Stimulated activated CD4-positive, alpha-beta T cell treated with anti-CD3 and anti-CD28 coated beads, Interleukin-2, amount 100 ng/mL, for 48 hours (primary cell): ENCODE measurements at places on chromosomes 1 and 21.
A peak's percentile ranks its signal among the peaks of the same experiment; 100 is the strongest.

DNA sequence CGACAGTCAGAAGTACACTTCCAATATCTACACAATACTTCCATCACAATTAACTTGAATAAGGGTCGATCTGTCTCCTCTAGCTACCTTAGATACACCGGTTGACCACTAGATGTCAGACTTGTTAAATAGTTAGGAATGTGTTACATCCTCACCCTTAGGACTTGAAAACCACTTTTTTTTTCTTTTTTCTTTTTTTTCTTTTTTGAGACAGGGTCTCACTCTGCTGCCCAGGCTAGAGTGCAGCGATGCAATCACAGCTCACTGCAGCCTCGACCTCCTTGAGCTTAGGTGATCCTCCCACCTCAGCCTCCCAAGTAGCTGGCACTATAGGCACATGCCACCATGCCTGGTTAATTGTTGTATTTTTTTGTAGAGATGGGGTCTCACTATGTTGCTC is 120.4 kb upstream of the GREM2 start:
- DNase-seq = no peak

DNA sequence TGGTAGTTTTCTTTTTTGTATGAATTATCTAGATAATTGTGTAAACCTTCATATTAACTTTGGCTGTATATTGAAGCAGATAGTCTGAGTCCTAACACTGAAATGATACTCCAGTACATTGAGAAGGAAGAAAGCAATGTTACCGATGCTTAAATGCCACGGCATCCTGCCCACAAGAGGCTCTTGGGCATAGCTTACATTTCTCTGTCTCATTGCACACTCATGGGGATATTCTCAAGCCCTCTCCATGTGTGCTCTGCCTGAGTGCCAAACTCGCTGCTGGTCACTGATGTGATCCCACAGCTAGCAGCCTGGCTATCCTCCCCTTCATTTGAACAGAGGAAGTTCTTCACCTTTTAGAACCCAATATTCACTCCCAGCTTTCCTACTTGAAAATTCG is 179.4 kb downstream of the TGFB2 start:
- DNase-seq = no peak

DNA sequence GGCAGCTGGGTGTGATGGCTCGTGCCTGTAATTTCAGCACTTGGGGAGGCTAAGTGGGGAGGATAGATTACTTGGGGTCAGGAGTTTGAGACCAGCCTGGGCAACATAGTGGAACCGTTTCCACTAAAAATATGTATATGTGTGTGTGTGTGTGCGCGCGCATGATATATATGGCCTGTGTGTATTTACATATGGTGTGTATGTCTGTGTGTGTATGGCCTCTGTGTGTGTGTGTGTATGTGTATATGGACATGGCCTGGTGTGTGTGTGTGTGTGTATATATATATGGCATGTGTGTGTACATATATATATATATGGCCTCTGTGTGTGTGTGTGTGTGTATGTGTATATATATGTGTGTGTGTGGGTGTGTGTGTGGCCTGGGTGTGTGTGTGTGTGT is 16.0 kb upstream of the SLC2A7 start:
- DNase-seq = no peak

GRCh38 chr1:78490861-78491450 is at the start of gene PTGFR:
Gene PTGFR (plus strand): TSS chr1:78490974. CDS start chr1:78492744, 1,770 bp downstream.
- no peak for DNase-seq

DNA sequence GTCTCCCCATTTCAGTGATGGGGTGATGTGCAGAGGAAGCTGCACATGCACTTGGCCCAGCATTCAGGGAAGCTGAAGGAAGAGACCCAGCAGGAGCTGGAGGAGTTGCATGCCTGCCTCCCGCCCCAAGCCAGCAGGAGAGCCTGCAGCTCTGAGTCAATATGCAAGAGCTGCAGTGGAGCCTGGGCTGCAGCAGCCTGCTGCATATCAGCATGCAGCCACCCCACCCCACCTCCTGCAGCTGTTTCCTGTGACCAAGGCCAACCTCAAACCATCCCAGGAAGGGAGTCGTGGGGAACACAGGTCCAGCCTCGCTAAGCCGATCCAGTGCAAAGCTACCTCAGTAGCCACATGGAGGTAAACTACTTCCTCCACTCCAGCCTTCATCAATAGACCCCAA is 18.9 kb downstream of the AGT start:
- DNase-seq = no peak

GRCh38 chr21:46457801-46458314 is 833 bp upstream of the DIP2A start:
- DNase-seq = peak; percentile 22

DNA sequence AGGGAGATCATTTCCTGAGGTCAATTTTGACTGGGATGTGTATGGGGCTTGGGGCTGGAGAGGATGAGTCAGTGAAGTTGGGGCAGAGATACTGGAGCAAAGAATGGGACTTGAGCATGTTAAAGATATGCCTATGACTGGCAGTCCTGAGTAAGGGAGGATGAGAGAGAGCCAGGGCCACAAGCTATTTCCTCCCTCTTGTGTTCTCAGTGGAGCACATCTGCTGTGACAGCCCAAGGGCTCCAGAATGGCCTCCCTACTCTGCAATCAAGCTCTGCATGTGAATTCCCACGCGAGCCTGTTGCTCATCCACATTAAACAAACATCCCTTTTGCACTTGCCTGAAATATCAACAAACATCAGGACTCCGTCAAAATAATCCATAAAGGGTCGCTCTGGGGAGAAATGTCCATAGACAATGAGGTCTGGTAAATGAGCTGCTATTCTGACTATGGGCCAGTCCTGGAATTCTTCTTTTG is 9.2 kb downstream of the ADCY10 start:
- no peak for DNase-seq

DNA sequence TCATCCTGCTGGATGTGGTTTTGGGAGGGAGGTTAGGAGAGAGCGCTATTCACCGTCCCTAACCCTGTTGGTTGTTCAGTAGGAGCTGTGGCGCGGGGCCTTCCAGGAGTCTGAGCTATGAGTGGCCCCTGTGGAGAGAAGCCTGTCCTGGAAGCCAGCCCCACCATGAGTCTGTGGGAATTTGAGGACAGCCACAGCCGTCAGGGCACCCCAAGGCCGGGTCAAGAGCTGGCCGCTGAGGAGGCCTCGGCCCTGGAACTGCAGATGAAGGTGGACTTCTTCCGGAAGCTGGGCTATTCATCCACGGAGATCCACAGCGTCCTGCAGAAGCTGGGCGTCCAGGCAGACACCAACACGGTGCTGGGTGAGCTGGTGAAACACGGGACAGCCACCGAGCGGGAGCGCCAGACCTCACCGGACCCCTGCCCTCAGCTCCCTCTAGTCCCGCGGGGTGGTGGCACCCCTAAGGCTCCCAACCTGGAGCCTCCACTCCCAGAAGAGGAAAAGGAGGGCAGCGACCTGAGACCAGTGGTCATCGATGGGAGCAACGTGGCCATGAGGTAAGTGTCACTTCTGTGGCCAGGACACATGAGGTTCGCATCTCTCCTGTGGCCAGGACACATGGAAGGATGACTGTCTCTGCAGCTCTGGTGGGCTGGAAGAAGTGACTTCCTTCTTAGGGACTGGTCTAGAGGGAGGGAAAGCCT is 1.2 kb downstream of the ZC3H12A start:
- no peak for DNase-seq

DNA sequence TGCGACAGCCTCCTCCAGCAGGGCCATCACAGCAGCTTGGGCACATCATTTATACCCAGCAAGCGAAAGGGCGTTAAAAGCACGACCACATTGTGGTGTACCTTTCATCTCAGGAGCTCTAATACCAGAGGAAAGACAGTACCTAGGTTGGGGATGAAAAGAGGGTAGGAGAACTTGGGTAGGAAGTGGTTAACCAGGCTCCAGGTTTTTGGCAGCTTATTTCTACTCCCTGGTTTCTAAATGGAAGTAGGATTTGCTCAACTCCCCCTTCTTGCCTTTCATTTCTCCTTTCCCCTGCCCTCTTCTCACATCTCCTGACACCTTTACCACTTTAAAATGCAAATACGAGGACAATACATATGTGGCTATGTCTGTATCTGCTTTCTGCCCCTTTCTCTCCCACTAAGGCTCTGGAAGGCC is 30.2 kb downstream of the FAM177B start:
- DNase-seq = no peak

- DNase-seq = no peak
Measured at GRCh38 chr1:214236477-214236876, 44.5 kb upstream of the SMYD2 start.

DNA sequence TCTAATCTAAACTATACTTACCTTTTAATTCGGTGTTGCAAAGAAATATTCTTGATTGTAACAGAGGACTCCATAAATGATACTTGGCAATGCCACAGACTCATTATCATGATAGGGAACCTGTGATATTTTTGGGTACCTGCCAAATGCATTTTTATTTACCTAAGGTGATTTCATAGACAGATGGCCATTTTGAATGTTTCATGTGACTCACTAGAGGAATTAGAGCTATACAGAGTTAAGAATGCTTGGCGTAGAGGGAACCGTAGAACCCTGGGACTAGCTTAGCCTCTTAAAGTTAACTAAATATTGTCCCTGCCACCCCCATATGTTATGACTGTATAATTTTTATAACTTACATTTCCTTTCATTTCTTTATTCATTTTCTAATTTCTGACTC is 136.1 kb downstream of the DISP1 start:
- DNase-seq = no peak

DNA sequence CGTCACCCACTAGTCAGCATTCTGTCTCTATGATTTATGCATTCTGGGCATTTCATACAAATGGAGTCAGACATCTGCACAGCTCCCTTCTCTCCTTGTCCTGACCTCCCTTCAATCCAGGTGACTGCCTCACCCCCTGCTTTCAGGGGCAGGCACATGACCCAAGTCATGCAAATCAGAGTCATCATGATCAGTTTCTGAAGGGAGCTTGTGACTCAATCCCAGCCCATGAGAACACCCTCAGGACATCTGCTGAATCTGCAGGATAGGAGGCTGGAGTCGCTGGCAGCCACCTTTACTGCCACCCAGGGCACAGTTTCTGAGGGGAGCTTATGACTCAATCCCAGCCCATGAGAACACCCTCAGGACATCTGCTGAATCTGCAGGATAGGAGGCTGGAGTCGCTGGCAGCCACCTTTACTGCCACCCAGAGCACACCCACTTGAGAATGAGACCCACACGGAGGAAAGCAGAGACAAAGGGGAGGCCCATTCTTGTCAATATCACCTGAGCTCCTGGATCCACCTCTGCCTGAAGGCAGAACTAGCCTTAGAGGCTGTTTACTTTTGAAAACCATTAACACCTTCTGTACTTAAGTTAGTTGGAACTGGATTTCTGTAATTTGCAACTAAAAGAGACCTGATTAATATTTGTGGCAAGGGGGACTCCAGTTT is 62.3 kb upstream of the SLC25A33 start:
- no peak for DNase-seq

DNA sequence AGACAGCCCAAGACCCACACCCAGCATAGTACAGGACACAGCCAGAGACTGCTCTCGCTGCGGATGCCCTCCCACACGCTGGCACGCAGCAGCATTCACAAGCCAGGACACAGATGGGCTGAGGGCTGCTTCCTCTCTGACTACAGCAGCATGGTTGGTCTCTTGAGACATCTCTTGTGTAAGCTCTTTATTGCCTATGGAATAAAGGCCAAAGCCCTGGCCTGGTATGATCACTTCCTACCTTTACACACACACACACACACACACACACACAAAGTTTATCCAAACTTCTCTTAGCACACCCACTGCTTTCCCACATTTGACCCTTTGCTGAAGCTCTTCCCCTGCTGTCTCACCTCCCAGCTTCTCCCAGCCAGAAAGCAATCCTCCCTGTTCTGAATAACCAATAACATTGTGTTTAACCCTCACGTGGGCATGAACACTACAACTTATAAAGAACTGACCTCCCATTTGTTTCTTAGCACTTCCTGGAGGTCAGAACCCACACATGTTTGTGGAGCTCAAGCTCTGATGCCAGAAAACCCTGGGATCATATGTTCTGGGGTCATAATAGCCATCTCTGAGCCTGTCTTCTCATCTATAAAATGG is 1.2 kb upstream of the LUZP1 start:
- DNase-seq = no peak

GRCh38 chr1:228136901-228137300 is 3.2 kb upstream of the GUK1 start:
- DNase-seq = no peak

GRCh38 chr1:169882039-169882511 is 11.6 kb downstream of the SCYL3 start:
- DNase-seq = no peak

GRCh38 chr1:156833603-156834002 is 17.0 kb upstream of the SH2D2A start:
- no peak for DNase-seq

GRCh38 chr1:243734308-243734695 is 115.7 kb downstream of the AKT3 start:
- no peak for DNase-seq

GRCh38 chr1:35047188-35047858 is 15.6 kb upstream of the ZMYM6 start:
- DNase-seq = no peak

GRCh38 chr1:218694636-218695035 is 349.5 kb downstream of the TGFB2 start:
- no peak for DNase-seq

DNA sequence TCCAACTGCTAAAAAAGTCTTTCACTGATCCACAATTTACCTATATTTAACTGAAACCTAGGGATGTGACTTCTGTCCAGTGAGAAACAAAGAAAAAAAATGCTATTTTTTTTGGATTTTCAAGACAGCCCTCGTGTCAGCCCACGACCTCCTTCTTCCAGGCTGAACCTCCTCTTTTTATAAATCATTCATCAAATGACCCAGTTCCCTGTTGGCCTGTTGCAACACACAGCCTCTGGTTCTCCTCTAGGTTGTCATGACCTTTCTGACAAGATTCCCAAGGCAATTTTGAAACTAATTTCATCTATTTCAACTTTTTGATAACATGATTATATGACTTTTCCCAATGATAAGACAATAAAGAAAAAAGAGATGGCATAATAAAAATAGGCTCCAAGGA is 74.6 kb downstream of the PGBD5 start:
- no peak for DNase-seq

- no peak for DNase-seq
Measured at GRCh38 chr1:71774705-71775104, 507.6 kb downstream of the NEGR1 start.

GRCh38 chr21:35406635-35407034 is 357.5 kb upstream of the RUNX1 start:
- DNase-seq = no peak

- DNase-seq = no peak
Measured at GRCh38 chr21:29465546-29465945, 166.8 kb downstream of the BACH1 start.

DNA sequence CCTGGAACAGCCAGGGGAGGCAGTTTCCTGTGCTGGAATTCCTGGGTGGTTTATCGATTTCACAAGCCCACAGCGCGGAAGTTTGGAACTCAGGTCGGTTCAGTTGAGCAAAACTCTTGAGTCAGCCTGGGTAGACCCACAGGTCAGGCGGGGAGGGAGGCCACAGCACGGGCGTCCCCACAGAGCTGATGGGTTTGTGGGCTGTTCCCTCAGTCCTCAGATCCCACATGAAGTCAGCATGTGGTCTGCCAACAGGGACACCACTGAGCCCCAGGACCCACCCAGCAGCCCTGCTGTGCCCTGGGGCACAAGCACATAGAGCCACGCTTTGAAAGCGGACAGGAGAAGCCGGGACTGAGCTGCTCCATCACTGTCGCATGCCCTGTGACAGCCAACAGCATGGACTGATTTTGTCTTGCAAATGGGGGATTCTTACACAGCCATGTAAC is 17.4 kb downstream of the BMP8A start:
- DNase-seq = no peak

GRCh38 chr1:36533897-36534296 is 51.2 kb upstream of the CSF3R start:
- DNase-seq = no peak
